ENCODE measurements at places on chromosomes 6 and 20. TPM values are rescaled to one million over a fixed set of nuclear protein-coding genes. Genes with fewer than 3 reads are reported as not detected.

ANKRD66 gene
- not detected for total RNA-seq

DNA sequence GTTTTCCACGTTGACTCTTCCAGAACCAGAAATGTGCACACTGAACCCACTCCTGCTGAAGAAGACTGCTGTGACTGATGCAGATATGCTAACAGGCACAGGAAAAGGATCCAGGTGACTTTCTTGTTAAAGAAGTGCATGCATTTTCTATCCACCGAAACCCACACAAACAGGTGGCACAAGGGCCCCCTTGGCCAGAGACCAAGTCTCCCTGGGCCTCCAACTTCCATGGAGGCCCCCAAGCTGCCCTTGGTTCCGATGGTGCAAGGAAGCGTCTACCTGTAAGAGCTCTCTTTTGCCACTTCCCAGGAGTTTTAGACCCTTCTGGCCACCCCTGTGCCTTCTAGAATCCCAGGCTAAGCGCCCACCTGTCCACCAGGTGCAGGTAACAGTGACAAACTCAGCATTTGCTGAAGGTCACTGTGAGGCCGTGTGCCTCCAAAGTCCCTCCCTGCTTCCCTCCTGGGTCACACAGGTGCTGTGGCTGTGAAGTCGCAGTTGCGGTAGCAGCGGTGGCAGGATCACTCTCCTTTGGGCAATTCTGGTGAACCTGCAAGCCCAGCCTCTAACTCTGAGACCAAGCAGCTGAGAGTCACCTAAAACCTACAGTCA is 134.8 kb downstream of the PXDC1 start:
- DNase-seq = peak; percentile 72

PTCRA gene
- total RNA-seq = not detected

THBS2 gene
- 118 TPM for total RNA-seq

IL17A gene
- total RNA-seq = not detected

DNA sequence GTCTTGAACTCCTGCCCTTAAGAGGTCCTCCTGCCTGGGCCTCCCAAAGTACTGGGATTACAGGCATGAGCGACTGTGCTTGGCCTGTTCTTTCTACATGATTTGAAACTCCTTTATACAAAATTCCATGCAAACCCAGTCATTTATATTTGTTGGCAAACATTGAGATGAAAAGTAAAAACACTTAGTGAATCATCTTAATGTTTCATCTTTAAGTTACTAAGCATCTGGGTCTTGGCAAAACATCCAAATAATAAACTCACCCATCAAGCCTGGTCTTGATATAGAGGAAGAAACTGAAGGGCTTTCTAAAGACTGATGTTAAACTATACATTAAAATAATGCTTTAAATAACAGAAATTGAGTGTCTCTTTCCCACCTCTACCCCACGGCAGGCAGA is 95.1 kb downstream of the FUT9 start:
- DNase-seq = no peak

IL20RA gene
- total RNA-seq = 179 TPM

WFDC8 gene
- total RNA-seq = not detected

DNA sequence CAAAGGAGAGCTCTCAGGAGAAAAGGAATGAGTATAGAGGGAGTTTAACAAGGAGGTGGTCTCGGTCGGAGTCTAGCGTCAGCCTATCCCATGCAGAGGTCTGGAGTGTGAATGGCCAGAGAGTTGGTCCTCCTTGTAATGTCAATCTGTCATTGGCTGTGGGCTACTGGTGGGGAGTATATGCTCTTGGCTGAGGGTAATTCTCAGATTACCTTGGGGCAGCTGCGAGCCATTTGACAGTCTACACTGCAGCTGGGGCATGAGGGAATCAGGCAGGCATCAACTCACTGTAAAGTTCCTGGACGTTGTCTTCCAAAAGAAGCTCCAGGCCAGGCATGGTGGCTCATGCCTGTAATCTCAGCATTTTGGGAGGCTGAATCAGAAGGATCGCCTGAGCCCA is 48.1 kb downstream of the EBF4 start:
- DNase-seq = no peak

MYMX gene
- not detected for total RNA-seq

GRCh38 chr6:42937548-42938427 is 8.5 kb downstream of the CNPY3 start:
- DNase-seq = no peak

- no peak for DNase-seq
Observed at GRCh38 chr6:42714098-42714761, 8.2 kb downstream of the PRPH2 start.

CCDC170 gene
- total RNA-seq = not detected

CRISP3 gene
- 4.3 TPM for total RNA-seq

RALGAPA2 gene
- 62.0 TPM for total RNA-seq

DNA sequence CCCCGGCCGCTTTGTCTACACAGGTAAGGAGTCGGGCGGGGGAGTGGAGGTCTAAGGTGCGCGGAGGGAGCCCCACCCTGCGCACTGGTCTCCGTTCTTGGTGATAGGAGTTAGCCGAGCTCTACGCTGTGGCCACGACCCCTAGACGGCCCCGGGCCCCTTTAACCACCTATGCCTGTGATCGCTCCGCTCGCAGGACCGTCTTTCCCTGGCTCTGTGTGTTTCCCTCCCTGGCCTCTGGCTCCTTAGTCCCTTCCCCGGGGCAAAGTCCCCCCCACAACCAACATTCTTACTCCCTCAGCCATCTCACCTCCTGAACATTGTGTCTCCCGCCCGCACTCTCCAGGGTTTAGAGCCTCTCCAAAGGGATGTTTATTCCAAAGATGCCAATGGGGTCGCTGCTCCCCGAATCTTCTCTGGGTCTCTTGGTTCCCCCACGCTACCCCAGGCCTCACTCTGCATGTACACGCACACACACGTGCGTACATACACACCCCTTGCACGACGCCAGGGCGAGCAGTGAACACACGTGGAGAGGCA is 50.4 kb downstream of the CPXM1 start:
- DNase-seq = no peak

B3GAT2 gene
- total RNA-seq = not detected

GRCh38 chr6:98056955-98057354 is 773.9 kb upstream of the MMS22L start:
- DNase-seq = no peak

UNC5CL gene
- 1.5 TPM for total RNA-seq

OPRM1 gene
- total RNA-seq = not detected

GRCh38 chr6:40755749-40756452 is 168.7 kb upstream of the LRFN2 start:
- no peak for DNase-seq

DNA sequence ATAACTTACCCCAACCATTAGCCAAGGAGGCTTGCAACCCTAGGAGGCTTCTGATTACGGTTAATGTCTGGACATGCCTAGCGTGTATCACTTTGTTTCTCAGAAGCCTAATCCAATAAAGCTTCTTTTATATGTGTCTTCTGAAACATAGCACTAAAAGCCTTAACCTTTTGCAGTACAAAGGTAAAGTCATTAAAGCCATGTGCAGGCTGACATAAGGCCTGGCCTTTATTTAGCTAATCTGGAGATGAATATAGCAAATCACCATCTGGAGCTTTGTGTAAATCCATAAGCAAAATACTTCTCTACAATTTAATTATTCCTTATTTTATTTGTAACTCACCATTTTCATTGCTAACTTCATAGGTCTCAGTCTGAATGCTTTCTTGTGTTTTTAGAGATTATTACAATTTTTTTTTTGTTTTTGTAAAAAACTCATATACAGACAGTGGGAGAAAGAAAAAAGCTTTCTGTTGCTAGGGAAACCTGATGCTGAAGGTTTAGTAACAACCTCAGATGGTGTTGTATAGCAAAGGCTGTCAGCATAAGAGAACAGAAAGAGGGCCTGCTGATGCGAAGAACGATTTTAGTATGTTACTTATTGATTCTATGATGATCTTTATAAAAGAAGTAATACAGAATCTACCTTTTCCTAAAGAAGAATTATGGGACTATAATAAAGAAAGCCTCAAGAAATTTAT is at the start of gene EYS:
Gene EYS (minus strand): TSS at position 101 of the 701 bp plus-strand sequence. CDS start 211,816 bp downstream, outside the sequence.
- no peak for DNase-seq

DNA sequence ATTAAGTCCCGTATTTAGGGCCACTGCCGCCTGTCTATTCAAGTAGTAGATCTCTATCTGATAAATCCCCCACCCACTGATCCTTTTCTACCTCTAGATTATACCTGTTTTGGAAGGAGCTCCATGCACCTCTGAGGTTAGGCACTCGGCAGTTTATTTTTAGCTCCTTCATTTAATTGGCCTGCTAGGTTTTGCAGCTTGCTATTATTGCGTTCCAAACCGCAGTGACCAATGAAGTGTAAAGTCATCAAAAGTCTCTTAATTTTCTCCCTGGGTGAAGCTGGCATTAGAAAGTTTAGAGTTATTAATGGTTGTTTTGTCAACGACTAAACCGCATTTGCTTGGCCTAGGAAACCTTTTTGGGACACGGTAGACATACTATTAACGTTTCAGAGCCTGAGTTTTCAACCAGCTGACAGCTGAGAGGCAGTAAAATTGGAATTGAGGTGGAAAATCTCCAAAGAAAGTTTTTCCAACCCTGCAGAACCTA is 60.0 kb downstream of the RFPL4B start:
- DNase-seq = no peak

SAPCD1 gene
- total RNA-seq = 78.5 TPM

GRCh38 chr20:36593347-36593929 is 12.1 kb upstream of the RAB5IF start:
- DNase-seq = no peak

- no peak for DNase-seq
Observed at GRCh38 chr20:21315138-21315537, 12.0 kb downstream of the XRN2 start.

GRCh38 chr6:46789434-46790354 is 3.5 kb upstream of the MEP1A start:
- DNase-seq = no peak

DNA sequence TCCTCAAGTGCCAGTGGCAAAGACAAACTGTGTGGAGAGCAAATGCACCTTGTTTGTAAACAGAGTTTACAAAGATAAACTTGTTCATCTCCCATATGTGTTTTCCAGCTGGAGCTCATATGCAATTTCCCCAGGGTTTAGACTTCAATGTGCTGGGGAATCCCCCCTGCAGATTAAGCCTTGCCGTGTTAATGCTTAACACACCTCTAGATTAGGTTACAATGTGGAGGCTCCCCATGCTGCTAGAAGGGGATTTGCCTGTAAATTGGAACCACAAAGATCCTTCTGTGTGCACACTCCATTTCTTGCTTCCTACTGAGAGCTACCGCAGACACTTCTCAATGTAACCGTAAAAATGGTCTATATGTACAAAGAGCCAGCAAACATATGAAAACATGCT is 263.1 kb downstream of the TBX18 start:
- no peak for DNase-seq

- no peak for DNase-seq
Observed at GRCh38 chr6:3291987-3292386, 33.2 kb downstream of the PSMG4 start.

DNA sequence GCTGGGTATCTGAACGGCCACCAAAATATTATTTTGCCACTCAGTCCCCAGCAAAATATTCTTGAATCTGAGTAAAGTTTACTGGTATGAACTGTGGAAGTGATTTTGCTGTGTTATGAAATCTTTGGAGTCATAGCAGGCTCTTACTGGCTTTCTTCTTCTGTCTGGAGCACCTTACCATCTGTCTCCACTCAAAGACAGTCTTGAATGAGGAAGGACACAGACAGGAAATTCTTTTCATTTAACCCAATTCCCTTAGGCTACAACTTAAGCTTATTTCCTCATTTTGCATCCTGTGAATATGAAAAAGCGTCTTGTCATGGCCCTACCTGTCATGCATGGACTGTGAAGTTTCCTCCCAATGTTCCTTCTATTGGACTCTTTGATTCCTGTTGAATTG is 24.7 kb downstream of the FNDC1 start:
- DNase-seq = no peak

KIAA0408 gene
- 1.7 TPM for total RNA-seq

GRCh38 chr6:35426074-35426473 is 26.1 kb upstream of the FANCE start:
- DNase-seq = no peak

KPNA5 gene
- total RNA-seq = 9.5 TPM

BPI gene
- total RNA-seq = not detected

RIPPLY2 gene
- not detected for total RNA-seq

F13A1 gene
- 23.6 TPM for total RNA-seq

DNA sequence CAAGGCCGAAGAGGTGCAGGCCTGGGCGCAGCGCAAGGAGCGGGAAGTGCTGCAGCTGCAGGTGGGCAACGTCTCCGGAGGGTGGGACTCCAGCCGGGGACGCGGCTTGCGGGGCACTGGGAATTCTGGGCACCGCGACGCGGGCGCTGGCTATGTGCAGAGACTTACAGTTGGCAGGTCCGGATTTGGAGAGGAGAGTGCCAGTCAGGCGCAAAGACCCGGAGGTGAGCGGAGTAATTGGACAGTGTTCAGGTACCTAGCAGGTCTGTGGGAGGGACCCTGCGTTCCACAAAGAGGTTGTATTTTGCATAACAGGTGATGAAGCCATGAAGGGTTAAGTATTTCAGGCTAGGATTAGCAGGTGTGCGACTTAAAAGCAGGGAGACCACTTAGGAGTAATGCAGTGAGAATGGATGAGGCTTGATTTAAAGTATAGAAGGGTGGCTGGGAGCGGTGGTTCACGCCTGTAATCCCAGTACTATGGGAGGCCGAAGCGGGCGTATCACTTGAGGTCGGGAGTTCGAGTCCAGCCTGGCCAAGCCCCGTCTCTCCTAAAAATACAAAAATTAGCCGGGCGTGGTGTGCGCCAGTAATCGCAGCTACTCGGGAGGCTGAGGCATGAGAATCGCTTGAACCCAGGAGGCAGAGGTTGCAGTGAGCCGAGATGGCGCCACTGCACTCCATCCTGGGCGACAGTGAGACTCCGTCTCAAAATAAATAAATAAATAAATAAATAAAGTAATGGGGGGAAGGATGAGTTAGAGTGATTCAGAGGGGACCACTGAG is 1.0 kb downstream of the MRPS26 start:
- no peak for DNase-seq

PACRG gene
- total RNA-seq = not detected
